ENCODE measurements at places on chromosomes 2 and 18.

DNA sequence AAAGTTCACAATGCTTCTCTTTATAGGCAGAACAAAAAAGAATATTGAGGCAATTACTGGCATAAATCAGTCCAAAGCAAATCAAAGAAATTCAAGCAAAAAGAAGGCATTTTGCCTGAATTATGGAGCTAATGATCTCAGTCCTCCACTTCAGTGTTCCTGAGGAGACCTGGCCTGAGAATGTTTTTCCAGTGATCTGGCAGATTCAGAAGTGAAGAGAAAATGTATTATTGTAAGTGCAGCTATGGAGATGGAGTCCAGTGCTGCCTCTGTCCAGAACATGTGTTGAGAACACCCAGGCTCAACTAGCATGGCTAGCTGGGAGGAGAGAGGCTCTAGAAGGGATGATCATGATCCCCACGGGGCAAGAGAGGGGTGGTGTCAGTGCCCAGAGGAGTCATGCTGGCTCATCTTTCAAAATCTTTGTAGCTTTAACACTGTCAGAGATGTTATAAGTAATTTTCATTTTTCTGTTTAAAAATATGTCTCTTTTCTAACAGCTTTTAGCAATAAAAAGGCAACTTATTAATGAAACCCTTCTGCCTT, 367.0 kb upstream of the RAB12 start:
- no peak for DNase-seq

DNA sequence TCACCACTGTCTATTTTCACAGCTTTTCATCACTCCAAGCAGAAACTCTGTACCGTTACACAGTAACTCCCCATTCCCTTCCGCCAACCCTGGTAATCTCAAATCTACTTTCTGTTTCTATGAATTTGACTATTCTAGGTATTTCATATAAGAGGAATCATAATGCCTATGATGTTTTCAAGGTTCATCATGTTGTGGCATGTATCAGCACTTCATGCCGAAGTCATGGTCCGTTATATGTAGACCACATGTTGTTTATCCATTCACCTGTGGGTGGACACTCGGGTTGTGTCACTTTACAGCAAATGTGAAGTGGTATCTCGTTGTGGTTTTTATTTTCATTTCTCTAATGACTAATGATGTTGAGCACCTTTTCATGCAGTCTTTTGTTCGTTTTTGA, 21.6 kb downstream of the CPSF3 start:
- no peak for DNase-seq

DNA sequence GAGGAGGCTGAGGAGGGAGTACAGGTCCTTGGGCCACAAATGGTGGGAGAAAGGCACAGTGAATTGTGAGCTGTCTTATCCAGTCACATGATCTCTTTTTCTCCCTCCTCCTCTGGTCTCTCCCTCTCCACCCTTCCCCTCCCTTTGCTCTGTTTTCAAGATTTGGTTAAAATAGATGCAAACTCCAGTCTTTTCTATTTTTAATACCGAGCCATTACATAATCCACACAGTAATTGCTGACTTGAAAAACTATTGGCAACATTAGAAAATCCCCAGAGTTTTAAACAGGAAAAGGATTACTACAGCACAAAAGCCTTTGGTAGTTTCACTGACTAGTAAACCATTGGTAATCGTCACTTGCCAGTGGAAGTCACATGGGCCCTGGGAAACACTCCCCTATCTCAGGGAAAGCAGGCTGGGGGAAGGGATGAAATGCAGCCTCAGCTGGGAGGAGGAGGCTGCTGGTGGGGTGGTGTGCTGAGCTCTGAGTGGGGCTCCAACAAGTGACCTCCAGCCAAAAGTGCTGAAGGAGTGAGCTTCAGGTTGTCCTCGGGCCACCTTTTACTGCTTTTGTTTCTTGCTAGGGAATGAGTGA, 57.4 kb upstream of the PCBP1 start:
- DNase-seq = peak; percentile 72

GRCh38 chr2:64989126-64989981, at the start of gene SLC1A4:
SLC1A4 (plus strand) TSS chr2:64989399; CDS start chr2:64989644, 245 bp downstream.
- peak; percentile 91 for DNase-seq

DNA sequence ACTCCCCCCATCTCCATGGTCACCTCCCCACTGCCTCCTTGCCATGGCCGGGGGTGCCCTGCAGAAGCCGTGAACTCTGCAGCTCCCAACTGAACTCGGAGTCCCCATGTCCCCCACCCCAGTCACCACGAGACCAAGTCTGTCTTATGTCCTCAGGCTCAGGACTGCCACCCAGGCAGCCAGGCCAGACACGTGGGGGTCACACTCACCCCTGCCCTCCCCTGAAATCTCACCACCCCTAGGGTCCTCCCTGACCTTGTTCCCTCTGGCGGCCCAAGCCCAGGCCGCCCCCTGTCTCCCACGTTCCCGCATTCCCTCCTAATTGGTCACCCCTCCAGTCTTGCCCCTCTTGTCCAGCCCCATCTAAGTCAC, 11.0 kb downstream of the AQP12A start:
- DNase-seq = no peak

GRCh38 chr18:49177812-49178211, 227.0 kb upstream of the SMAD7 start:
- no peak for DNase-seq

DNA sequence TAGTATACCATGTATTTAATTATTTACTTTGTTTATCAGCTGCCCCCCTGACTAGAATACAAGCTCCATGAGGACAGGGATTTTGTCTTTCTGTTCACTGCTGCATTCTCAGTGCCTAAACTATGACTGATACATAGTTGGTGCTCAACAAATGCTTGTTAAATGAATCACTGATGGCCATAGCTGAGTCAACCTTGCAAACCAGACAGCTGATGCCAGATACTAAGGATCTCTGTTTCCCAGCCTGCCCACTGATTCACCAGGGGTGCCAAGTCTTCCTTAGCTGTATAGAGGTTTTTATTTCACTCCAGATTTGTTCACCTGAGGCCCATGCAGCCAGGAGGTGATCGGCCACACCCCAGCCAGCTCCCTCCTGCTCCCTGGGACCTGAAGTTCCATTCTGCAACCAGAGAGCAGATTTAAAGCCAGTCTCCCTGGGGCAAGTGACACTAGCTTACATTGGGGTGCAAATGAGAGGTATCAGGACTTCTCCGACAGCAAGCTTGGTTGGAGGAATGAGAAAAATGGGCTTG, 92.2 kb downstream of the C1QL2 start:
- DNase-seq = no peak

DNA sequence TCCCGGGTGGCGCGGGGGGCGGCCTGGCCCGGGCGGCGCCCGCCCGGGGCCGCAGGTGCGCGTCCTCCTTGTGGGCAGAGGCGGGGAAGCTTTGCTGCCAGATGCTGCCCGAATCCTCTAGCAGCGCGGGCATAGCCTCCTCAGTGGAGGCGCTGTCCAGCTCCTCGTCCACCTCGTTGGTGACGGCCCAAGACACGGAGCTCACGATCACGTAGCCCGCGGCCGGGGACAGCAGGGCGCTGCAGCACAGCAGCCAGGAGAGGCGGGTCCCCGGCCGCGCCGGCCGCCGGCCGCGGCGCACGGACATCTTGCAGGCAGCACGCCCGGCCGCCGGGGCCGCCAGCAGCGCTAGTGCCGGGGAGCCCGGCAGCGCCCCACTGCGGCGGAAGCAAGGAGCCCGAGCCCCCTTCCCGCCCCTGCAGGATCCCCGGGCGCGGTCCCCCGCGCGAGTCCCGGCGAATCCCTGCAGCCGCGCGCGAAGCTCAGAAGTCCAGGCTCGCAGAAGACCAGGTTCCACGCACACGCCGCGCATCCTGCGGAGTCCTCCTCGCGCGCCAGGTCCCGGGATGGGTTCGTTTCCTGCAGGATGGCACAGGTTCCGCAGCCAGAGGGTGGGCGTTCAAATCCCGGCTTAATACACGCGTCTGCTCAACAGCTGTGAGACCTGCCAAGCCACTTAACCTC, at the start of gene CREG2:
Gene CREG2 (minus strand): TSS at position 353 of the 684 bp plus-strand sequence. CDS start 46 bp downstream, at position 307.
- DNase-seq = peak; percentile 74

DNA sequence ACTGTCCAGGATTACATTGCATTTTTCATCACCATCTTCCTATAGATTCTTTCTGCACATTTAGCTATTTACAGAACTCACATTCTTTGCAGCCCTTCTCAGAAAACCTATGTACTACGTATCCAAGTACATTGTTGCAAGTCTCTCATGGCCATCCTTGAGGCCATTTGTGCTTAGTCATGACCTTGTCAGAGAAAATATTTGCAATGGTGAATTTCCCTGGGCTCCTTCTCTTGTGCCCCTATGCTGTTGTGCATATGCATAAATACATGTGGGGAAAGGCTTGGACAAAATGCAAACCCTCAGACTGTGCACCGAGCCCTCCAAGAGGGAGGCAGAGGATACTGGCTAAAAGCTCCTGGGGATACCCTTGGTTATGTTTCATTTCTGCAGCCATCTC, 19.5 kb downstream of the IL36A start:
- no peak for DNase-seq

GRCh38 chr2:209191139-209191538, 232.7 kb upstream of the MAP2 start:
- no peak for DNase-seq

GRCh38 chr2:129611471-129611870, 368.0 kb upstream of the RAB6C start:
- DNase-seq = no peak

- no peak for DNase-seq
Measured at GRCh38 chr2:141598982-141599381, 531.8 kb downstream of the LRP1B start.

GRCh38 chr2:33207151-33207740, 260.5 kb downstream of the LTBP1 start:
- no peak for DNase-seq

DNA sequence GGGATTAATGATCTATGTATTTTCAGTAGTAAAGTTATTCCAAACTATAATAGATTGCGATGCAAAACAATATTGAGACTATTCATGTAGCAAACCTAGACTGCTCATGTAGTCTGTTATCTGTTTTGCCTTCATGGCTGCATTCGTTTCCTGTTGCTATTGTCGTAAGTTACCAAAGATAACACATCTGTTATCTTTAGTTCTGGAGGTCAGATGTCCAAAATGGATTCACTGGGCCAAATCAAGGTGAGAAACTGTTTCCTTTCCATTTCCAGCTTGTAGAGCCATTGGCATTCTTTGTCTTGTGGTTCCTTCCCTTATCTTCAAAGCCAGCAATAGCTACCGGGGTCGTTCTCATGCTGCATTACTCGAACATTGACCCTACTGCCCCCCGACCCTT, 20.9 kb downstream of the ITGAV start:
- no peak for DNase-seq

GRCh38 chr2:177688844-177689243, 296.3 kb downstream of the AGPS start:
- no peak for DNase-seq

- DNase-seq = peak; percentile 60
Measured at GRCh38 chr2:191165176-191165643, 14.4 kb upstream of the STAT4 start.

DNA sequence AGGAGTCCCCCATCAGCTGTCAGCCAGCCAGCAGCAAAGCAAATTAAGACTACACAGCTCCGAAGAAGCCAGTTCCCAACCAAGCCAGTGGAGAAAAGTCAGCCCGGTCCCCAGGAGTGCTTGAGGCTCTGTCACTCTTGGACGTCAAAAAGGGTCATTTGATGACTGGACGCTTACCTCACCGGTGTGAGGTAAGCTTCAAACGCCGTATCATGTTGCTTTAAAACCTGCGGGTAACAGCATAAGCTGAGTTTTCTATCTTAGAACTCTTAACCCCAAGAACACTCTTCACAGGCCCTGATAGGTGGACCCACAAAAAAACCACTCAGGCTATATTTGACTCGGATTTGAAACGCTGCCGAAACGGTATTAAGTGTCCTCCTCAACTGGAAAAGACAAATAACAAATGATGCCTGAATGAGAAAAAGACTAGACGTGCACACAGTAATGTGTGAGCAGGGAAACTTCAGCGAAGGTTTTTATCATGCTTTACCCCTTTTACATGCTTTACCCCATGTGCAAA, 682 bp upstream of the LNPK start:
- no peak for DNase-seq

- no peak for DNase-seq
Measured at GRCh38 chr2:31428001-31428418, 13.5 kb upstream of the XDH start.

GRCh38 chr2:64124168-64124567, 20.1 kb downstream of the PELI1 start:
- no peak for DNase-seq

GRCh38 chr18:40708726-40709125, 1246.3 kb upstream of the PIK3C3 start:
- no peak for DNase-seq

DNA sequence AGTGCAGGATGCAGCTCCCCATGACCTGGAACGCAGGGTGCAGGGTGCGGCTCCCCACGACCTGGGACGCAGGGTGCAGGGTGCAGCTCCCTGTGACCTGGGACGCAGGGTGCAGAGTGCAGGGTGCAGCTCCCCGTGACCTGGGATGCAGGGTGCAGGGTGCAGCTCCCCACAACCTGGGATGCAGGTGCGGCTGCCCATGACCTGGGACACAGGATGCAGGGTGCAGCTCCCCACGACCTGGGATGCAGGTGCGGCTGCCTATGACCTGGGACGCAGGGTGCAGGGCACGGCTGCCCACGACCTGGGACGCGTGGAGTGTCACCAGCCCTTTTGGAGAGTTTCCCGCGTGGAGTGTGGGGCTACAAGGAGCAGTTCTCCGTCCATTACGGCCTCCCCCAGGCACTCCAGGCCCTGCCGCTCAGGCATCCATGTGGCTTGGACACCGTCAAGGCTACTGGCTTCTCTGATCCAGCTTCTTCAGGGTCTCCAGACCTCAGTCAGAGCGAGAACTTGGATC, 38.7 kb downstream of the PXDN start:
- DNase-seq = no peak

DNA sequence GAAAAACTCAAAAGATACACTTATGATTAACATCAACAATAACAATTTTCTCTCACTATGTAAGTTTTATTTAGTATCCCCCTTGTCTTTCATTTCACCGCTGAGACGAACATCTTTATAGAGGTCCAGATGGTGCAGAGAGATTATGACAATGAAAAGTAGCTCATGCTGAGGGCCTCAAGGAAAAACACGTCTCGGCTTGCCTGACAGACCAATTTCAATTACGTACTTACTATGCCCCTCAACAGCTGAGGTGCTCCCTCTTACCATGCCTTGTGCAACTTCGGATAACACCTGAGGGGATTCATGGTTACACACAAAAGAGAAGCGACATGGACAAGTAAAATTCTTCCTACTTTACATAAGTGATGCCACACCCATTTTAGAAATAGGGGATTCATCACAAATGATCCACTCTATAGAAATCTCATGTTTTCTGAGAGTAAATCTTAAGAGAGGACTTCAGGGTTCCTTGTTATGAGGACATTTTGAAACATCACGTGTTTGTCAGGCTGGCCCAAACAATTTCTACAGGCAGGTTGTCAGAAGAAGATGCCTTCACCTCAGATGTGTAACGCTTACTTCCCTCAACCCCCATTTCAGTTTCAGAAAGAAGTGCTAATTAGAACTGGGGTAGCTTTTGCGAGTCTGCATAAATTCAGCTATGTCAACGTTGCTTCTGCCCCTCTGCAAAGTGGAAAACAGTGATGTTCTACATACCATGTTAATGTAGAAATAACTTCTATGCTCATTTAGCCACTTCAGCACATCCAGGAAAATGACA, 191.4 kb downstream of the NRXN1 start:
- no peak for DNase-seq

GRCh38 chr2:238724728-238725127, 123.2 kb upstream of the TWIST2 start:
- DNase-seq = no peak
